Left renal cortex interstitium (tissue), 4 donors: ENCODE measurements at places on chromosomes 13 and 19.

DNA sequence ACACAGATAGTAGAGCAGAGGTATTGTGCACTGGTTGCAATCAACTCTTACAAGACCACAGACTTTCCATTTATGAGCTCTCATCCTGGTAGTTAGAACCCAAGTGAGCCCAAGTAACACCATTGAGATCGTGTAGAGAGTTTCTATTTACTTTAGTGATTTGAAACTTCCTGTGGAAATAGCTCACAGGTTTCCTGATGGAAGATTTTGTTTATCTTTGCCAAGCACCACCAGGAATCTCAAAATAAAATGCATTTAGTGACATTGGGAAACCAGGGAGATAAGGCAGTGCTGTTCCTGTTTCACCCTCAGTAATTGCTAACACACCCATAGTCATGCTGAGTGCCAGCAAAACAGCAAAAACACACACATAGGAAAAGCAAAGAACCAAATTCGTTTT lies 102.5 kb downstream of the FLT1 start:
- no peak for DNase-seq

- DNase-seq = no peak
Observed at GRCh38 chr13:104414771-104415170, 1348.6 kb upstream of the SLC10A2 start.

DNA sequence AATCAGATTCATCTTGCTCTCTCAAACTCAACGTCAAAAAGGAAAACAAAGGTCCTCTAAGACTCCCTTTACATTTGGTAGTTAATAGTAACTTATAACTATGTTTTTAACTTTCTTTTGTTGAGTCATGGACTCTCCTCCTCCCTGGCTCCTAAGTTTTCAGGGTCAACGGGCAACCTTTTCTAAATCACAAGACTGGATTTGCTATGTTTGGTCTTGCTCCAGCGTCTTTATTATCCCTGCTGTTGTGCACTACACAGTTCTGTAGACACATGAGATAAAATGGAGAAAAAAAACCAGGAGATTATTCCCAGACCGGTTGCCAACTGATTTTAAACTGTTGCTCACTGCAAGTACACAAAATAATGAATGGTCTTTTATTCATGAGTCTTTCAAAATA lies 1.9 kb upstream of the ITM2B start:
- DNase-seq = no peak

- no peak for DNase-seq
Observed at GRCh38 chr13:101649488-101650126, 197.1 kb downstream of the ITGBL1 start.

DNA sequence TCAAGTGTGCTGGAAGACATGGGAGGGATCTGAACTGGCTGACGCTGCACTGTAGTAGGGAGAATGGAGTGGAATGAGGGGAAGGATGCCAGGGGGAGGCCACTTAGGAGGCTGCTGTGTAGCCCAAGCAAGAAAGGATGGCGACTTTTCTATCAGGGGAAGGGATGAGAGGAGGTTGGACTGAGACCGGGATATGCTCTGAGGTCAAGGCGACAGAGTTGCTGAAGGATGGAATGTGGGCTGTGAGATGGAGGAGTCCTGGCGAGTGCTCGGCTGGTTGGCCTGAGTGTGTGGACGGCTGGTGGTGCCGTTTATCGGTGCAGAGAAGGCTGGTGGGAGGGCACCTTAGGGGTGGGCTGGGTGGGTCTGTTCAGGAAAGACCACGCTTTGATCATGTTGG lies 45.7 kb downstream of the IRS2 start:
- DNase-seq = no peak

GRCh38 chr13:100673713-100674571 lies 653 bp downstream of the TMTC4 start:
- peak; percentile 40 for DNase-seq

GRCh38 chr13:43273362-43273761 lies 250.0 kb downstream of the DNAJC15 start:
- DNase-seq = no peak

GRCh38 chr19:42252365-42253244 lies 2.3 kb downstream of the ERF start:
- DNase-seq = no peak

DNA sequence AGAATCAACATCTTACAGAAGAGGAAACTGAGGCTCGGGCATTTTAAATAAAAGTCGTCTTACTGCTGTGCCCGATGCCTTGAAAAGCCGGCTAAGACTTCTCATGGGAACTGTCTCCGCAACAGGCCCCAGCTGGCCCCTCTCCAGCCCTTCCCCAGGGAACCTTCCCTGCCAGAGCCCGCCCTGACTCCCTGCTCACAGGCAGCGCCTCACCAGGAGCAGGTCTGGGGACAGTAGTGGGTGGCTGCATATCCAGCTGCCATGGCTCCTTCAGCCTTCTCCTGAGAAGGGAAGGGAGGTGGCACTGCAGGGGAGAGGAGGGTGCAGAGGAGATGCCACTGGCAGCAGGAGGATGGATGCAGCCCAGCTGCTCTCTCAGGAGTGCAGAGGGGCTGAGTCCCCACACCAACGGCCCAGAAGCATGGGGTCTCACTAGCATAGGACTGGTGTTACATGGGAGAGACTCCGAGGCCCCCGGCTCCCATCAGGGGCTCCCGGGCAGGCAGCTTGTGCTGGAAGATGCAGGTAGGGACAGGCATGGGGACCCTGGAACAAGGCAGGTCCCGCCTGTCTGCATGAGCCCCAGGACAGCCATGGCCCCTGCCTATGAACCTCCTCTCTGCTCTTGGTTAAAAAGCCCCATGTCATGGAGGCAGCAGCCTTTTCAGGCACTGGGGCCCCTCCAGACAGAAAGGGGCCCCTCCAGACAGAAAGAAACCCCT lies 216.4 kb upstream of the SGCG start:
- DNase-seq = no peak

GRCh38 chr19:30942636-30943035 lies 406.6 kb downstream of the TSHZ3 start:
- DNase-seq = no peak

GRCh38 chr13:105196052-105196451 lies 1339.4 kb downstream of the EFNB2 start:
- DNase-seq = no peak

DNA sequence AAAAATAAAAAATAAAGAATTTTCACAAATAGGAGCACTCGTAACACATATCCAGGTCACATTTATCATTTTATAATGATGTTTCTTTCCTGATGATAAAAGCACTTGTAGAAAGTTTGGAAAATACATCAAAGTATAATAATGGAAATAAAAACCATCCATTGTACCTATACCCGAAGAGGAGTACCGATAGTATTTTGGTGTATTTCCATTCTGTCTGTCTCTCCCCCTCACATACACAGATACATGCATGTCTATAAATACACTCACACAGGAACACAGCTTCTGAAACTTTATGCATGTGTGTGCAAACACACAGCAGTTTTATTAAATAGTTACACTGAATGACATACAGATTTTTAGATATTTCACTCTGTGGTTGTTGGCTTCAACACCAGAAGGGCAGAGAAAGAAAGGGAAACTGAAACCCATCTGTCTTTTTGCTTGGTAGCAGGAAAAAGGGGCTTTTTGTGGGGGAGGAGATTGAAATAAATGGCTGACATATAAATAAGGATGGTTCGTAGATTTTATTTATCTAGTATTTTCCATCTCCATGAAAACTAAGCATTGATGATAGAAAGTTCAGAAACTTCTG lies 114.8 kb downstream of the LRCH1 start:
- DNase-seq = no peak

GRCh38 chr19:52889076-52889475 lies 8.4 kb downstream of the ZNF320 start:
- no peak for DNase-seq

DNA sequence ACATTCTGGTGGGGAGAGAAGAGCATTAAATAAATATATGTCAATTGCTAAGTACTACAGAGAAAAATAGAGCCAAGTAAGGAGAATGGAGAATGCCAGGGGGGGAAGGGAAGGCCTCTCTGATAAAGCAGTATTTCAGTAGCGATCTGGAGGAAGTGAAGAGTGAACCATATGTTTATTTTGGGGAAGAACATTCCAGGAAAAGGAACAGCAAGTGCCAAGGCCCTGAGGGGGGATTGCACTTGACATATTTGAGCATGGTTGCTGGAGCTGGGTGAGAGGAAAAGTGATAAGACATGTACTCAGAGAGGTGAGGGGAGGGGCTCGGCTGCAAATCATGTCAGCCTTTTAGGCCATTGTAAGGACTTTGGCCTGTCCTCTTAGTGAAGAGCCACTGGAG lies 30.4 kb downstream of the WDR87 start:
- no peak for DNase-seq

DNA sequence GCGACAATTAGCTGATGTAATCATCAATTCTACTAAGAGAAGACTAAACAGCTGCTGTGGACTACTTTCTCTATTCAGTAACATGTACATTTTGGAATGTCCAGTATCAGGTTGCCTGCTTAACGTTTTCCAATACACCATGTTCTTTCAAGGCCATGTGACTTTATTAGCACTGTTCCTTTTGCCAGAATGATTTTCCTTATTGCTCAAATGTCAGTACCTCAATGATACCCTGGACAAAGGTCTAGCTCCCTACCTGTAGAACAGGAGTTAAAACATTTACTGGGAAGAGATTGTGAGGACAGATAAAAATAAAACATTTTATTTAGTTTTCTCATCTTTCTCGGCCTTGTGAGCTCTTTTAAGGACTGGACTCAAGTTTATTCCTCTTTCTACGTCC lies 3.8 kb upstream of the RBM26 start:
- no peak for DNase-seq

- no peak for DNase-seq
Observed at GRCh38 chr13:66837246-66837645, 392.9 kb downstream of the PCDH9 start.

DNA sequence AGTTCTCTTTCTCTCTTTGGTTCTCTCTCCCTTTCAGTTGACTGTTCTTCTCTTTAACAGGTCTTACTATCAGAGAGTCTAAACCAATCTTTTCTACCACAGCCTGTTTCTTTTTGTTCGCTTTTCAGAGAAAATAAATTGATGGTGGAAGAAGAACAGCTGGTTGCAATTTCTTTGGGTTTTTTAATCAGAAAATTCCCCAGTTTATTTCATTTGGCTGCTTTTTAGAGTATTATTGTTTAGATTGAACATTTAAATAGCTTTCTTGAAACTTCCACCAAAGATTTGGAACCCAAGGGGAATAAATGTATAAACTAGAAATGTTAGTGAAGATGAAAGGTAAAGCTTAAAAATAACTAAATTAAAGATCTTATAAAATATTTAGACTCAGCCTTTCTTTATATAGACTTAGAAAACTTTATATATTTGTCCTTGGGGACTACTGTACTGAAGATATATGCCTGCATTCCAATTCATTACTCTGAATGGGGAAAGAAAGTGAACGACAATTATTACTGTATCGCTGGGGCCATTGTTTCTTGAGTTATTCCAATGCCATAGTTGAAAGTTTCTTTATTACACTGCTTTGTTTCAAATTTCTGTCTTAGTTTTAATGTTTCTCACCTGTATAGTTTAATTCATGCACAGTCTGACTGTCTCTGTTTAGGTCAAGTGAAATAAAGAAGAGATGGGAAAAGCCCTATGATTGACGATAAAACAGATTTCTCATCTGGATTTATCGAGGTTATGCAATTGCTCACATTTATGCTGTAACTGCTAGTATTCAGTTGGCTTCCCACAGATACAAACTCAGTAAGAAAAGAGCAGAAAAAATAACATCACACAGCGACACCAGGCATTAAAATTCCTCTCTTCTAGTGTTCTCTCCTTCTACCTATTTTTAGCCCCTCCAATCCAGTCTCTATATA lies 169.4 kb upstream of the CSNK1A1L start:
- DNase-seq = no peak

- no peak for DNase-seq
Observed at GRCh38 chr19:2273356-2274184, 8.4 kb downstream of the PEAK3 start.

DNA sequence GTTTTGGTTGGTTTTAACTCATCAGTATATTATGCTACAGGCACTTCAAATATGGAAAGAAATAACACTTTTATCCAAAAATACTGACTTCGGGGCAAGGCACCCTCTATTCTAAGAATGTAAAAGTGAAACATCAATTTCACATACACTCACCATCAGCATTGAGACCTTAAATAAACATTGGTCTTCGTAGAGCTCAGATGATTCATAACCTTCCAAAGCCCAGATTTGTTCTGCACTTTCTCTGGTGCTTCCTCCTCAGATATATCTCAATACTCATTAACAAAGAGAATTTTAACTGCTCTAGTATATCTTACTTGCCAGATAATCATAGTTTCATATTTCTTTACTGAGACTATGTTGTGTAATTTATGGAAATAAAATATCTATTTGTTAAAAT lies 794.3 kb downstream of the LIG4 start:
- no peak for DNase-seq

- DNase-seq = peak; percentile 99
Observed at GRCh38 chr19:2944775-2945574, at the start of gene ZNF77. TSS of gene ZNF77 (minus strand) at chr19:2944971. CDS start at chr19:2944840, 131 bp downstream.

DNA sequence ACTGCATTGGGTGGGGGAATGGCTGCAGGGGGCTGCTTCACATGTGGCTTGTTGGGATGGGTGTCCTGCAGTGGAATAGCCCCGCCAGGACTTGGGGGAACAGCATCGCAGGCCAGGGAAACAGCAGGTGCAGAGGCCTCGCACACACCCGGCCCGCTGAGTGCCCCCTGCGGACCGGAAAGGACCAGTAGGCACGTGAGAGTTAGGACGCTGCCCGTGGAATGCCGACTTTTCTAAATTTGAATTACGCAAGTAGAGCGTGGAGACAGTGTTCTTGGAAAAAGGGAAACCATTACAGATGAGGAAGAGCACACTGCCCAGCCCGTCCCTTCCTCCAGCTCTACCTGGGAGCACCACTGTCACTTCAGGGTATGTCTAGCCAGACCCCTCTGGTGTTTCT lies 11.5 kb downstream of the DNM2 start:
- no peak for DNase-seq

DNA sequence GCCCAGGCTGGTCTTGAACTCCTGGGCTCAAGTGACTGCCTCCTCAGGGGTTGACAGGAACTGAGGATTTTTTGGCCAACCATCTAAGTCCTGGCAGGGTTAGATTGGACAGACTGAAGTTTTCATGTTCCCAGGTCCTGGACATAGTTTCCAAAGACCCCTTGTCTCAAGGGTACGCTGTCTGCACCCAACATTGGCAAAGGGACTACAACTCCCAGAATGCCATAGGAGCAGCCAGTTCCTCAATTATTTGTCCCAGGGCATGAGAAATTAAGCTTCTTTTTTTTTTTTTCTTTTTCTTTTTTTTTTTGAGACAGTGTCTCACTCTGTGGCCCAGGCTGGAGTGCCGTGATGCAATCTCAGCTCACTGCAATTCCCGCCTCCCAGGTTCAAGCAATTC lies 6.9 kb downstream of the GYS1 start:
- no peak for DNase-seq

DNA sequence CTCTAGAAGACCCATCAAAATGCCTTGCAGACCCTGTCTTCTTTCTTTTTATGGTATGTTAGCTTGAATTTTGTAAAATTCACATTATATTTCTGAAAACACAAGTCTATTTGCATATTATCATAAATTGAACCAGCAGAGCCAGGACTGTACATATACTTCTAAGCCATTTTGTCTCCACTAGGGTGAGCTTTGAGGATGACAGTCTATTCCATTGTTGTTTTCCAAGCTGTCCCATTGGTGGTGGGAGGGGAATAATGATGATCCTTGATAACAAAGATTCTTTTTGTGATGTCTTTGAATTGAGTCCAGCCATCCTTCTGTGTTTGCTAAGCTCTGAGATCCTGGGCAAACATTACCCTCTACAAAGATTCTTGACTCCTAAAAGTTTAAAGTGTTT lies 359.3 kb upstream of the PCDH20 start:
- no peak for DNase-seq
